NCI-H2081 treated with DMSO at 0.1 percent for 48 hours (cell line): ENCODE measurements at places on chromosomes 3 and 15.

GRCh38 chr3:71461114-71461513 is 122.4 kb downstream of the FOXP1 start:
- DNase-seq = no peak

DNA sequence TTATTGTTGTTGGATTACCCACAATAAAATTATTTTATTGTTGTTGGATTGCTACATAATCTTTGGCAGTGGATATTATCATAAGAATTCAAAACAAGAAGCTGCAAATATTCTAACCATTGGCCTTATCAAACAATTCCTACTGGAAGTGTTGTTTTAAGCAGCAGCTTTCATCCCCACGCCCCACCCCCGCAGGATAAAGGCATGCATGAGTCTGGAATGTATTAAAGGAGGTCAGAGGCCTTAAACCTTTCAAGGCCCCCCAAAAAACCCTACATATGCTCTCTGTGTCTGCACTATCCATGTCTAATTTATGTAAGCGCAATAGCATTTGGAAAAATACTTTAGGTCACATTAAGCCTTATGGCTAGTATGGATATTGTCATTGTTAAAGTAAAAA is 23.1 kb downstream of the P3H2 start:
- no peak for DNase-seq

DNA sequence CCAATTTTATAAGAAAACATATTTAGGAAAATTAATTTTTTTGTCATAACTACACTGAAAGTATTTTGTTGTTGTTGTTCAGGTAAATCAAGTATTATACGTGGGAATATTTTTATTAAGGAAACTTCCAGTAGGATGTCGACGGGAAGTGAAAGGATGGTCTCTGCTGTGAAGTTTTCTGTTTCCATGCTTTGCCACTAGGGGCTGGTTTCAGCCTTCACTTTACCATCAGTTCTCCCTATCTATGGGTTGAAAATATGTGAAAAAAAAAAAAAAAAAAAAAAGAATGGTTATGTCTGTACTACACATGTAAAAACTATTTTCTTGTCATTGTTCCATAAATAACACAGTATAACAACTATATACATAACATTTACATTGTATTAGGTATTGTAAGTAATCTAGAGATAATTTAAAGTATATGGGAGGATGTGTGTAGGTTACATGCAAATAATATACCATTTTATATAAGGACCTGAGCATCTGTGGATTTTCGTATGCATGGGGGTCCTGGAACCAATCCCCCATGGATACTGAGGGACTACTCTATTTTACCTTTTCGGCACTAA is 136.7 kb downstream of the SMAD6 start:
- no peak for DNase-seq

DNA sequence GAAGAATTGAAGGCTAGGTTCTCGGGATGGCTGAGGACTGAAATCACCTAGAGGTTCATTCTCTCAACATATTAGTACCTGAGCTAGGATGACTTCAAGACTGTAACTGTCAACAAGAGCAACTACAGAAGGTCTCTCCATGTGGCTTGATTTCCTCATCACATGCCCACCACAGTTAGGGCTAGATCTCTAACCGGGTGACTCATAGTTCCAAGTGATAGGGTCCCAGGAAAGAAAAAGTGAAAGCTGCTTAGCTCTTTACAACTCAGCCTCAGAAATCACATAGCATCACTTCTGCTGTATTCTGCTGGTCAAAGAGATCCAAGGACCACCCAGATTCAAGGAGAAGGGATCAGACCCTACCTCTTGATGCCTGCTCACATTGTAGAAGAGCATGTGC is 165.4 kb upstream of the AGTR1 start:
- DNase-seq = no peak

DNA sequence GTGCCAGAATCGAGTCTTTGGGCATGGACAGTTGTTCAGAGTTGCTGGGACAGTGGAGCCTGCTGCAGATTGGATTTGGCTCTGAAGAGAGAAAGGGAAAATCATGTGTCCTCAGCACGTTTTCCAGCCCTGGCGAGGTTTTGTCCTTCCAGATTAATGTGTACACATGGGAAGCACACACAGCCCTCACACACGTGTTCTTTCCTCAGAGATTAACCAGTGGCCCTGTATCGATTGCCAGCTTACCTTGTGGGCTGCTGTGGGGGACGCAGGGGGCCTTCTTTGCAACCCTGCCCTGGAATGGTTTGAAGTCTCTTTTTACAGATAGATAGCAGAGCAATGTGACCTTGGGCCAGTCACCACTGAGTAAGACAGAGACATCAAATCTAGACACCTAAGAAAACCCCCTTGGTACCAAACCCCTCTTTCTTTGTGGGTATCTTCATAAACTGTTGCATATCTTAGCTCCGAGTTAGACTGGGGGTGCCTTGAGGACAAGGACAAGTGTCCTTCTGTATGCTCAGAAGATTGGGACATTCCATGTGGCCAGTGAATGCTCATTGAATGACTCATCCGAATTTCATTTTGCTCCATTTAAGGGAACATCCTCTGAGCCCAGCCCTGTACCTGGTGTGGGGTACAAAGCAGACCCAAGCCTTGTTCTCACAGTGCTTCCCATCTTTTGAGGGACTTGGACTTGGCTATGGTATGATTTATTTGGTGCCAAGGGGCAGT is 48.0 kb downstream of the SMAD6 start:
- no peak for DNase-seq

DNA sequence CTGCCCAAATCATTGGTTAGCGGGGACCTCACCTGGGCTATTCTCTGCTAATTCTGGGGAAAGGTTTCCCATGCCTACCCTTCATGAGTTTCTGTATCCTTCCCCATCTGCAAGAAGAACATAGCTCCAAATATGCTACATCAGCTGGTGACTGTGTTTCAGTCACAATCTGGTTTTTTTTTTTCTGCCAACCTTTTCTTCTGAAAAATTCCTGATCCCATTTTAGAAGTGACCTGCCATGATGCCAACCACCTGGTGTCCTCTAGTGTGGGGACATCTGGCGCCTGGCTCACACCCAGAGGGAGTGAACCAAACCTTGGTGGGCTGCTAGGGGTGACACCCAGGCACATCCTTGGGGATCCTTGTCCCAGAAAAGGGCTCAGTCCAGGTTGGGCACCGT is 76.1 kb downstream of the CHRD start:
- DNase-seq = no peak

DNA sequence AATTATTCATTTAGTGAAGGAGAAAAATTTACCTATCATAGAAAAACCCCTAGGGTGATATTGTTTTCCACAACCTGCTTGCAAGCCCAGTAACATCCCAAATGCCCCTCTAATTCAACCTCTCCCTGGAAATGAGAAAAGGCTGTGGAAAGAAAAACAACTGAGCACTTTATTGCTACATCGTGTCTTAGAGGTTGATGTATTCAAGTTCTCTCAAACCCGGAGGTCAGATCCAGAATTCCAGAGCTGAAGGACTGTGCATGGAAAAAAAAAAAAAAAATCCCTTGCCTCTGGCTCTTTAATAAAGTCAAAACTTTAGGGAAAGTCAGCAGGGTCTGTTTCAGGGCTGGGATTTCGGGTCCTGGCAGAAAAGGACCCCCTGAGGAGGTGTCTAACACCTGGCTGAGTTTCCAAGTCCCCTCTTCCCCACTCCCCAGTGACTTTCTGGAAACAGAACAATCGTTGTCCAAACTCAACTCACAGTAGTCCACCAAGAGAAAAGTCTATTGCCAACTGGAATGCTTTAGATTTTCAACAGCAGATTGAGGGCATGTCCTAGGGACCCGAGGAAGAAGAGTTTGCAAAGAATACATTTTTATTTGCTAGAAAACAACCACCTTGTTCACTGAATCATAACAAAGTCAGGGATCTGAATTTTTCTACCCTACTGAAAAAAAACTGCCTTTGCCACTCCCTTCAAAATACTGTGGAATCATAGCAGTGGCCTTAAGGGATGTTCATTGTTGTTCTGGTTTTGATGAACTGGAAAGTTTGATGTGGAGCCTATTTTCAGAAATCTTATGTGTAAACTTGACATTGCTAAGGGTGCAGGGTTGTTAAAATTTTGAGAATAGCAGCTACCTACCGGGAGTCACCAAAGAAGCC is 207.5 kb upstream of the ADAMTS9 start:
- DNase-seq = no peak

- no peak for DNase-seq
These were observed 149.9 kb upstream of the STT3B start for GRCh38 chr3:31382856-31383255.

- DNase-seq = peak; percentile 9
These were observed 72.1 kb downstream of the LRIG1 start for GRCh38 chr3:66428733-66429132.

DNA sequence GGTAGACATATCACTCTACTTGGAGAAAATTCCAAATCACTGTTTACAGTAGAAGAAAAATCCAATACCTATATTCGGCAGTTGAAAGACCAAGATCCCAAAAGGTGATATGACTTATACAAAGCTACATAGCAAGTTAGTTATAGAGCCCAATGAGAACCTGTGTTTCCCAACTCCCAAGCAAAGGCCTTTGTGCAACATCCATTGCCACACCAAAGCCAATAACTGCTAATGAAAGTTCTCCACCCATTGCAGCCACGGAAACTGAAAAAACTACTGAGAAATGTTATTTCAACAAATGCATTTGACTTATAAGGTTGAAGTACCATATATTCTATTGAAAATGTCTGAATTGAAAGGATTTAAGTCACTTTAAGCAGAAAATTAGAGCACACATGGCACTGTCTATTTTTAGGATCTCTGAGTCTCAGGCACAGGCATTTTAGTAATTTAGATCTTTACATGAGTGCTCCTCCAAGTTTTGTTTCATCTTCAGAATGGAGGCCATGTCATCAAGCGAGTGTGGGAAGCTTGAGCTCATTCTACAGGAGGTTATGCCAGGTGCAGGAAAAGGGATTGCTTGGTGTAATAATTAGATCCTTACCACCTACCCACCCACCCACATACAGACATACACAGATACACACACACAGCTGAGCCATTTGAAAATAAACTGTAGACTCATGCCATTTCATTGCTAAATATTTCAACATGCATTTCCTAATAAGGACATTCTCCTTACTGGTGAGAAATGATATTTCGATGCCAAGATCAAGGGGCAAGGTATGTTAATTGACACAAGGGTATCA is 19.7 kb upstream of the ANO10 start:
- DNase-seq = no peak
